ENCODE measurements at places on chromosomes 16 and 17.

GRCh38 chr17:41012326-41013120 lies 3.6 kb upstream of the KRTAP3-1 start:
- DNase-seq, result no peak

DNA sequence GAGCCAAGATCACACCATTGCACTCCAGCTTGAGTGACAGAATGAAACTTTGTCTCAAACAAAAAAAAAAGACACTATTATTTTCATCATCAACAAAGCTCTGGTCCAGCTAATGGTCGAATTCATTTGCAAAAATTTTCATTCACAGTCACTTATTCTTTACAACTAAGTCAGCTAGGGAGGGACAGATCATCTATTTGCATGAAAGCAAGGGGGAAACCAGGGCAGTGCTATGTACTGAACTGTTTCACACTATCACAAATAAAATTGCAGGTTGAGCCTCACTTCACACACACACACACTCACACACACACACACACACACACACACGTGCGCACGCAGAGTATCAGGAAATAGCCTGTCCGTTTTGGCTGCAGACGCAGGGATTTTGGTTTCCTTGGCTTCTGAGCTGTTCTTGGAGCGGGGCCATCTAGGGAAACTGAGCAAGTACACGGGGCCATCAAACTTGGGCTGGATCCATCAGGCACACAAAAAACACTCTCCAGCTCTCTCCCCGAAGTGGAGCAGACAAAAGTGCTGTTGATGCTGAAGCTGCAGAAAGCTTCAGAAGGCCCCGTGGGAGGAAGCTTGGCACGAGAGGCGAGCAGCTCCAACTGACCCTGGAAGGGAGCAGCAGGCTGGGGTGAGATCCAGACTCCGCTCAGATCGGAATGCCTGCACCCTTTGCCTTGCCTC lies 44.3 kb upstream of the HELZ start:
- peak; percentile 73 for DNase-seq

- no peak for DNase-seq
These were observed 27.1 kb downstream of the TAC4 start for GRCh38 chr17:49820773-49821172.

GRCh38 chr16:12436201-12436657 lies 367.5 kb downstream of the CPPED1 start:
- no peak for DNase-seq

DNA sequence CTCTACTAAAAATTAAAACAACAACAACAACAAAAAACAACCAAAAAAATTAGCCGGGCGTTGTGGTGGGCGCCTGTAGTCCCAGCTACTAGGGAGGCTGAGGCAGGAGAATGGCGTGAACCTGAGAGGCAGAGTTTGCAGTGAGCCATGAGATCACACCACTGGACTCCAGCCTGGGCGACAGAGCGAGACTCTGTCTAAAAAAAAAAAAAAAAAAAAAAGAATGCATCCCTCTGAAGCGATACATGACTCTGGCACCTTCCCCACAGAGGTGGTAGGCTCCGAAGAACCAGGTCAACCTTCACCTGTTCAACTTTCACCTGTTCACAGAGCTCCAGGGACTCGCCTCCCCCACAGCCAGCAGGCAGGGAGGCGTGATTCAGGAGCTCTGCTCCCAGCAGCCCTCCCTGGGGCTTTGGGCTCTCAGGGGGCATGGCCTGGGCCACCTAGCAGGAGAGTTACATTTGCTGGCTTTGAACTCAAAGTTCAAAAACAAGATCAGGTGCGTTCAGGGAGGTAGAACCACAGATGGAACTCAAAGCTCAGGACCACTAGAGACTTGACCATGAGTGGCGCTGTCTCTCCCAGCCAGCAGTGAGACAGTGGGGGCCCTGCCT lies 5.6 kb downstream of the VAC14 start:
- no peak for DNase-seq

GRCh38 chr17:32240750-32241149 lies 24.9 kb upstream of the RHBDL3 start:
- DNase-seq, result peak; percentile 24
